T-helper 1 cell (primary cell): ENCODE measurements at places on chromosomes 13 and 19.

- no peak for DNase-seq
Measured at GRCh38 chr19:42272989-42273406, 3.9 kb downstream of the CIC start.

GRCh38 chr13:94351292-94351990 lies 128.0 kb downstream of the DCT start:
- no peak for DNase-seq

DNA sequence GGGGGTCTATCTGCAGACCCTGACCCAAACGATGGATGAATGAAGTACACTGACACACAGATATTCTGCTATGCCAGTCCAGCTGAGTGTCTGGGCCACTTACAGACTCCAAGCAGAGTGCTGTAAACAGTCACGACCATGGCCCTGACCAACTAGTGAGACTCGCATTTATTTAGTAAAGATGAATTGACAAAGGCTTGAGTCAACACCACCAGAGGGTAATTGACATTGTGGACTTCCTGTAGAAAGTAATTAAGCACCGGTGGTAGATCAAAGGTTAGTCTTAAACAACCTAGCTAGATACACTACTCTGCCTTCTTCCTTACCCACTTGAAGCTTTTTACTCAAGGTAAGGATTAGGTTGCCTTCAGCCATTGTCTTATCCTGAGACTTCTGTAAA lies 63.4 kb upstream of the KPNA3 start:
- no peak for DNase-seq

DNA sequence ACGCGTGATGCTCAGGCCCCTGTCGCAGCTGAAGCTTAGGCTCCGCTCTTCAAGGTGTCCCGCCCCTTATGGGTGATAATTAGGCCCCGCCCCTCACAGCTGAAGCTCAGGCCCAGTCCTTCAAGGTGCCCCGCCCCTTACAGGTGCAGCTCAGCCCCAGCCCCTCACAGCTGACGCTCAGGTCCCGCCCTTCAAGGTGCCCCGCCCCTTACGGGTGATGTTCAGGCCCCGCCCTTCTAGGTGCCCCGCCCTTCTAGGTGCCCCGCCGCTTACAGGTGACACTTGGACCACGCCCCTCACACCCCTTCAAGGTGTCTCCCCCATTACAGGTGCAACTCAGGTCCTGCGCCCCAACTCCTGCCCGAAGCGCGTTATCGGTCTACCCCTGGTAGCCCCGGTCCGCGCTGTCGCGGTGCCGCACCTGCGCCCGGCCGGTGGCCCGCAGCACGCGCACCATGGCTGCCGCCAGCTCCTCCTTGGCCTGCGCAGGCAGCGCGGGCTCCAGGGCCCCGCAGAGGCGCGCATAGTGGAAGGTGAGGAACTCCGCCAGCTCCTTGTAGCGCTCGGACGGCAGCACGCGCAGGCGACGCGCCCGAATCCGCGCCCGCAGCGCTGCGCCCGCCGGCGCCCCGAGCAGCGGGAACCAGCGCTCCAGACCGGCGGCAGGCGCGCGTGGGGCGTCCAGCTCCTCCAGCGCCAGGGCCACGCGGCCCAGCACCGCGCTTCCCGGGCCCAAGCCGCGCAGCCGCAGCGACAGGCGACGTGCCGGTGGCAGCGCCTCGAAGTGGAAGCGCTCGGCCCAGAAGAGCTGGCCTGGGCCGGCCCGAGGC lies 7.3 kb downstream of the RASAL3 start:
- DNase-seq, result no peak

- no peak for DNase-seq
Measured at GRCh38 chr19:10701955-10702525, 801 bp downstream of the QTRT1 start.

DNA sequence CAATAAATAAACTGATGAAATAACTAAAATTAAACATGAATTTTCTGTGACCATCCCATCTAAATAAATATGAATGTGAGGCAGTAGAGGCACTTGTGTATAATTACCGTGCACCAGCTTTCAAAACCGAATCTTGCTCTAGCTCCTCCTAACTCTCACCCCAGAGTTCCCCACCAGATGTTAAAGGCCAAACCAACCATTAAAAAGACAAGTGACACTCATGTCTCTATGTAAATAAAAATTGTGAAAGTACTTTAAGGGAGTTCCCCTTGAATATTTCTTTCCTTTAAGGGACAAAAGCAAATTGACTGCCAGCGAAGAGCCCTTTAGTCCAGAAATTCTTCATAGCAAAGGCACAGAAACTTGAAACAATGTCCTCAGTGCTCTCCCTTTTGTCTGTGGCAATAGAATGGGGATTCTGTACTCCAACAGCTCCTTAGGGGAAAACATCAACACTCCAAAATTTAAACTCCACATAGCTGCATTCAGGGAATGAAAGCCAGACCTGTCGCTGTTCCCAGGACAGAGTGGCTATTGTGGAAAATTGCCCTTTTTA lies 101.7 kb upstream of the SOX21 start:
- DNase-seq, result no peak

GRCh38 chr19:42010245-42011126 lies 16.5 kb upstream of the ATP1A3 start:
- DNase-seq, result peak; percentile 33

DNA sequence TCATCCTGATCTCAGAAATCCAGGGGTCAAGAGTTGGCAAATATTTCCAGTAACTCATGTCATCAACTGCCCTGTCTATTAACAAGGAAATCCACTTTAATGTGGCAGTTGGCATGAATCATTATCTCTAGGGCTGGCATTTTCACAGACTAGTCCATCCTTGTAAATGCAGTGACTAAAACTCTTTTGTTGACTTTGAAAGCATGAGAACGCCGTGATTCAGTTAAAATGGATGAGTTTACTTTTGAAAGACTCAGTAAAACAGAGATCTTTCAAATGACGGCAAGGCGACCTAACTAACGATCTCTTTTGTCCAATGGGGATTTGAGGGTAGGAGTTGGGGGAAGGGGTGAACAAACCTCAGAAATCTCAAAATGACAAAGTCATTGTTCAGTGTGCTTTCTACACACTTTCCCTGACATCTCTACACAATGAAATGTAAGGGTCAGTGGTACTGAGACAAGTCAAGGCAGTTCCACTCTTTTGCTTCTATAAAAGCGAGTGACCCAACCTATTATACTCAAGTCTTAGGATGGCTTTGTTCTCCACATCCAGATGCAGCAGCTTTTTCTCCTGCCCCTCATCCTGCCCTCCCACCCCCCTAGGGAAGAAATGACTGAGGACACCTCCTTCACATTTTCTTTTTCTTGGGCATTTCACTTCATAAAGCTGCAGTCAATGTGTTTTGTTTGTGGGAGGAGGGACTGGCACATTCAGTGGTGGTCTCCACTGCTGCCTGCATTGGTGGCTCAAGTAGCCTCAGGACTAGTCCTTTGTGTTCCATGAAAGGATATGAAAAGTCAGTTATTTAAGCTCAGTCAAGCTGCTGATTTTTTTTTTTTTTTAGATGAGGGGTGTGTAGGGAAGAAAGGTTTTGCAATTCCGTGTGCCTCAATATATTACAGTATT lies 200.5 kb downstream of the ABCC4 start:
- no peak for DNase-seq

GRCh38 chr13:42075517-42075916 lies 27.1 kb downstream of the DGKH start:
- DNase-seq, result no peak

GRCh38 chr13:103130681-103131210 lies 64.5 kb upstream of the SLC10A2 start:
- DNase-seq, result no peak

DNA sequence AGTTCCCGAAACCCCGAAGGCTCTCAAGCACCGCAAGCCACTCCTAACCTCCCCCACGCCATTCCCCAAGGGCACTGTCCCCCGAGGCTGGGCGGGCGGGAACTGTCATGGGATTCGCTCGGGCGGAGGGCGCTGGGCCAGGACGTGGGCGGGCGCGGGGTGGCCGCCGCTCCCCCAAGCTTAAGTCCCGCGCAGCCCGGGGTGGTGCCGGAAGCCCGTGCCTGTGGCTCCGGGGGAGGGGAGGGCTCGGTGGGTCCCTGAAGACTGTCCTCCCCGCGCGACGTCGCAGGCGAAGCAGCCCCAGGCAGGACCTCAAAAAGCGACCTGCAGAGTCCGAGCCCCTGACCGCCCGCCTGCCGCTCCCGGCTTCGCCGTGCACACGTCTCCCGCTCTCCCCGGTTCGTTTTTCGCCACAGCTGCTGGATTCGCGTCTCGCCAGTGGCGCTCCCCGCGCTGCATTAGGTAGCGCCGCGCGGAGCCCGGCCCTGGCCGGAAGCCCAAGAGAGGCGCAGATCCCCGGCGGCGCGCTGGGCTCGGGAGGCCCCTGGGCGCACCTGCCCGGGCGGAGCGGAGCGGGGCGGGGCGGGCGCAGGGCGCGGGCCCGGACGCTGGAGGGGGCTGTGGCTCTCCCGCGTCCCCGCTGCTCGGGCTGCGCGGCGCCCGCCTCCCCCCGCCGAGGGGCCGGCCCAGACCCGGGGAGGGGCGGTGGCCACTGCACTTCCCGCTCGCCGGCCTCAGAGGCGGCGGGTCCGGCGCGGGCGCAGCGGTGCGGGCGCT lies at the start of gene FARP1:
TSS of gene FARP1 (plus strand) at position 715 of the 777 bp plus-strand sequence. CDS start 70,149 bp downstream, outside the sequence.
- no peak for DNase-seq

GRCh38 chr13:26628706-26629105 lies 71.2 kb downstream of the WASF3 start:
- DNase-seq, result no peak

- peak; percentile 70 for DNase-seq
Measured at GRCh38 chr19:1252821-1253513, 4.6 kb downstream of the MIDN start.

DNA sequence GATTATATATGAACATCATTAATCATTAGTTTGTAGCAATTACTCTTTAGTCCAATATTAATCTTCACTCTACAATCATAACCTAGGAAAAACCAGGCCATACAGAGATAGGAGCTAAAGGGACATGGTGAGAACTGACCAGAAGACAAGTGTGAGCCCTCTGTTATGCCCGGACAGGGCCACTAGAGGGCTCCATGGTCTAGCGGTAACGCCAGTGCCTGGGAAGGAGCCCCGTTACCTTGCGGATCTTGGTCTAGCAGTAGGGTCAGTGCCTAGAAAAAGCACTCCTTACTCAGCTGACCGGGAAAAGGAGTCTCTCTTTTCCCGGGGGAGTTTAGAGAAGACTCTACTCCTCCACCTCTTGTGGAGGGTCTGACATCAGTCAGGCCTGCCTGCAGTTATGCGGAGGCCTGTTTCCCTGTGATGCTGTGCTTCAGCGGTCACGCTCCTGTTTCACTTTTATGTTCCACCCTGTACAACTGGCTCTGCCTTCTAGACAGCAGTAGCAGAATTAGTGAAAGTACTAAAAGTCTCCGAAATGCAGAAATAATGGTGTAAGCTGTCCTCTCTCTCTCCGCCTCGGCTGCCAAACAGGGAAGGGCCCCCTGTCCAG lies 13.8 kb downstream of the OR7D4 start:
- DNase-seq, result peak; percentile 30

GRCh38 chr19:57314146-57314545 lies 6.1 kb upstream of the ZNF543 start:
- no peak for DNase-seq

DNA sequence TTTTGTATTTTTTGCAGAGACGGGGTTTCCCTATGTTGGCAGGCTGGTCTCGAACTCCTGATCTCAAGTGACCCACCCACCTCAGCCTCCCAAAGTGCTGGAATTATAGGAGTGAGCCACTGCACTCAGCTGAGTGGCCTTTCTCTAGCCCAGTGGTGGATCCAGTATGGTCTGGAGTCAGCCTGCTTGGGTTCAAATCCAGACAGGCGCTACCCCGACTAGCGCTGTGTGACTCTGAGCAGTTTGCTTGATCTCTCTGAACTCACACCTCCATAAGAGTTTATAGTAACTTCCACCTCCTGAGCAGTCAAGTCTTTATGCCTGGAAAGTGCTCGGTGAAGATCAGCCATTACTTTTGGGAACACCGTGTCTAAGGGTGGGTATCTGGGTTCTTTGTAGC lies 10.4 kb downstream of the S1PR2 start:
- DNase-seq, result no peak

DNA sequence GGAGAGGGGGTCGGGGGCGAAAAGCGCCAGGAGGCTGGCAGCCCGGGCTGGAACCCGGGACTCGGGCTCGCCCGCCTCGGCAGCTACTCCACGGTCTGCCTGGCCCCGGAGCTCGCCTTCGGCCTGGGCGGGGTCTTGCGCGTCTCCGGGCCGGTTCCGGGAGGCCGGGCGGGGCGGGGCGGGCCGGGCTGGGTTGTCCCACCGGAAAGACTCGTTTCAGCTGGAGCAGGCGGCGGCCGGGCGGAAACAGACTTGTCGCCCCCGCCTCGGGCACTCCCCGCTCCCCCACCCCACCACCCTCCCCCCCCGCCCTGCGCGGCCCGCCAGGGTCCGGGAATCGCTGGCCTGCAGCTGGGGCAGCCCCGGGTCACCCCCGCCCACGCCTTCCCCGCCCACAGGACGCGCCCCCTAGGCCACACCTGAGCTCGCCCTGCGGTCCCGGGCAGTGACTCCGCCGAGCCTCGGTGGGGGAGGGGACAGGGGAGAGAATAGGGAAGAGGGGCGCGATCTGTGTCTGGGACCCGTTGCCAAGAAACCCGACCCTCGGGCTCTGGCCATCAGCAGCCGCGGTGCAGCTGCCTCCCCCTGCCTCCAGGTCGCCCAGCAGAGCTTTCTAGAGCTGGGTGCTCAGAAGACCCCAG lies 109.4 kb downstream of the KCTD15 start:
- no peak for DNase-seq

- DNase-seq, result no peak
Measured at GRCh38 chr13:94764576-94765321, 52.4 kb upstream of the SOX21 start.

- DNase-seq, result no peak
Measured at GRCh38 chr19:15453906-15454860, 4.4 kb upstream of the WIZ start.

DNA sequence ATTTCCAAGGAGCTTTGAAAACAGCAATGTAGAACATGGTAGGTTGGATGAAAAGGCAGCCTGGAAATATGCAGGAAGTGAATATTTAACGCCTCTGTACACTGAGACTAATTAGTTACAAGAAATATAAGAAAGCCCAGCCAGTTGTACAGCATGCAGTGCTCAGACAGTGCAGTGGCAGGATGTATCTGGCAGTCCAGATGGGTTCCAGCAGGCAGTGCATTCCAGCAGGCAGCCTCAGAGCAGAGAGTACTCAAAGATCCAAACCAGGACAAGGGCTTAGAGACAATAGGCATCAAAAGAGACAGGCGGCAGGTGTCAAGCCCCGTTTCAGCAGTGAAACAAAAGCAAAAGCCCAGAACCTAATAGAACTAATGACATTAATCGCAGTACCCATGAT lies 2776.3 kb downstream of the PCDH9 start:
- DNase-seq, result no peak

DNA sequence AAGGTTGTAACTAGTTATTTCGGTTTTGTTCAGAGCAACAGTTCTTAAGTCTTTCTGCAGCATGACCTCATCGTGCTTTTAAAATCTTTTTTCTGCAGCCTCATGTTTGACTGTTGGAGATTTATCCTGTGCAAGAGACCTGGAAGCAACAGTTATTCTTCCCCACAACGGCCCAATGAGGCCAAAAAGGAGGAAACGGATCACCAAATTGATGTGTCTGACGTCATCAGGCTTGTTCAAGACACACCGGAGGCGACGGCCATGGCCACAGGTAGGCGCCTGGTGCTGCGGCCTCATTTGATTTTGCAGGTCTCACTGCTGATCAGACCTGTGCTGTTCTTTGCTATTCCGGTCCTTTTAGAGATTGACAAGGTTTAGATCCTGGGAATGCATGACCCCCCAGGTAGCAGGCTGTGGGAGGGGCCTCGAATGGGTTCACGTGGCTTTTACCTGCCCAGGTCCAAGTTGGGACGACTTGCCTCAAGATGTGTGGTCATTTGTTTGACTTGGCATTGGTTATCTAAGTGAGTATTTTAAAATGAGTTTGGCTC lies 66.8 kb upstream of the MCF2L start:
- no peak for DNase-seq

GRCh38 chr19:18809149-18809868 lies 18.2 kb upstream of the COMP start:
- DNase-seq, result no peak

GRCh38 chr19:12668932-12669269 lies 2.3 kb downstream of the WDR83 start:
- DNase-seq, result peak; percentile 54
